ENCODE measurements at places on chromosomes 5 and 9. TPM values are rescaled to one million over a fixed set of nuclear protein-coding genes. Genes with fewer than 3 reads are reported as not detected.

APC gene
- total RNA-seq, result 31.8 TPM

STK32A gene
- total RNA-seq, result 2.1 TPM

IFNA2 gene
- total RNA-seq, result not detected

KIAA1958 gene
- total RNA-seq, result 4.4 TPM

CDC20B gene
- not detected for total RNA-seq

SCGB3A2 gene
- not detected for total RNA-seq

GABRG2 gene
- total RNA-seq, result not detected

PCDHGB4 gene
- total RNA-seq, result 0.06 TPM

PAEP gene
- not detected for total RNA-seq

TICAM2 gene
- 0.30 TPM for total RNA-seq

DNA sequence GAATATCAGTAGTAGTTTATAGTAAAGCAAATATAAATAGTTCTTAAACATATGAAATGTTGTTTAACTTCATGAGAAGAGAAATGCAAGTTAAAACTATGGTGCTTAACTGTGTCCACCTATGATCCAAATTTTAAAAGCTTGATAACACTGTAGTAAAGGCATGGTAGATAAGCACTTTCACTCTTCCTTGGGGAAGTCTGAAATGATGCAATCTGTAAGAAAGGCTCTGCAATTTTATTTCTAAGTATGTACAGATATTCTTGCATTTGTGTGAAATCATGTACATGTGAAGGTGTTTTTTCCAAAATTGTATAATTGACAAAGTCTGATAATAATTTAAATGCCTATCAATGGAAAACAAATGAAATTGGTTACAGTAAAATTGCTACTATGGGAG is 66.9 kb downstream of the SYK start:
- DNase-seq, result no peak

DNA sequence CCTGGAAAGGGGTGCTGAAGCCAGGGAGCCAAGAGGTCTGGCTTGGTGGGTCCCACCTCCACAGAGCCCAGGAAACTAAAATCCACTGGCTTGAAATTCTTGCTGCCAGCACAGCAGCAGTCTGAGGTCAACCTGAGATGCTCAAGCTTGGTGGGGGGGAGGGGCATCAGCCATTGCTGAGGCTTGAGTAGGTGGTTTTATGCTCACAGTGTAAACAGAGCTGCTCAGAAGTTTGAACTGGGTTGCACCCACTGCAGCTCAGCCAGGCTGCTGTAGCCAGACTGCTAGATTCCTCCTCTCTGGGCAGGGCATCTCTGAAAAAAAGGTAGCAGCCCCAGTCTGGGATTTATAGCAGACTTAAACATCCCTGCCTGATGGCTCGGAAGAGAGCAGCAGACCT is 55.5 kb upstream of the FBXL17 start:
- no peak for DNase-seq

- DNase-seq, result peak; percentile 64
These were observed 25.8 kb upstream of the FRRS1L start for GRCh38 chr9:109192732-109193361.

DNA sequence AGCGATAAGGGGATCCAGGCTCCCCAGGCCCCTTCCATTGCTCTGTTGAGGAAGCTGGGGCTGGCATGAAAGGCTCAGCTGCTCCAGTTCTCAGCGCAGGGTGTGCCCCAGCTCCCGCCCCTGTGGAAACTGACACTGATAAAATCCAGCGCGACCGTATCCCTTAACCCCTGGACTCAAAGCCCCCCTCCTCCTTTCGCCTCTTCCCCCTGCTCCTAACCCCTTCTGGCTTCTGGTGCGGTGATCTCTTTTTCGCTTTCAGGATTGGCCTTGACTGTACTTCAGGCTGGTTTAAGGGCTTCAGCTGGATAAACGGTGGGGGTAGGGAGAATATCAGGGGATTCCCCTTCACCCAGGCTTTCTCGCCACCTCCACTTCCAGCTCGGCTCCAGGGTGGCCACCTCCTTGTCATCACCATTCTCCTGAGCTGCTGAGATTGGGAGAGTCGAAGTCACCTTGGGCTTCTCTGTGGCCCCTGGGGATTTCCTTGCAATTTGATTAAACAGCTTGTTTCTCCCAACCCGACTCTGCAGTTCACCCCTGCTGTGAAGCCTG is 843 bp downstream of the BSPRY start:
- no peak for DNase-seq

DNA sequence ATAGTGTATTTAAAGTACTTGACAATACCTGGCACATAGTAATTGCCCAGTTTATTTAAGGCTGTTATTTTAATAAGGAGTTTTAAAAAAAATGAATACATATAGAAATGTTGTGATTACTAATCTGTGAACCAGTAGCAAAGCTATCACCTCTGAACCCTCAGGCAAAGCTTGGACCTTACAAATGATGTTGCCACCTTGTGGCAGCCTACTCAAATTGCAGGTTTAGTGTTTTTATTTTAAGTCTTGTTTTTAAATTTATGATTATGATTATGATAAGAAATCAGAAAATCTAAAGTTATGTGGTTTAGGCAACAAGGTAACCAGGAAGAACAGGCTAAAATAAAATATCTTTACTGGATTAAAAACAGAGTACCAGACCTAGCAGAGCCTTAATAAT is 35.8 kb downstream of the PPARGC1B start:
- no peak for DNase-seq

- no peak for DNase-seq
These were observed 232.2 kb downstream of the GABRG2 start for GRCh38 chr5:162299793-162300192.

GRCh38 chr5:90479611-90480385 is 5.1 kb downstream of the POLR3G start:
- DNase-seq, result no peak

DNA sequence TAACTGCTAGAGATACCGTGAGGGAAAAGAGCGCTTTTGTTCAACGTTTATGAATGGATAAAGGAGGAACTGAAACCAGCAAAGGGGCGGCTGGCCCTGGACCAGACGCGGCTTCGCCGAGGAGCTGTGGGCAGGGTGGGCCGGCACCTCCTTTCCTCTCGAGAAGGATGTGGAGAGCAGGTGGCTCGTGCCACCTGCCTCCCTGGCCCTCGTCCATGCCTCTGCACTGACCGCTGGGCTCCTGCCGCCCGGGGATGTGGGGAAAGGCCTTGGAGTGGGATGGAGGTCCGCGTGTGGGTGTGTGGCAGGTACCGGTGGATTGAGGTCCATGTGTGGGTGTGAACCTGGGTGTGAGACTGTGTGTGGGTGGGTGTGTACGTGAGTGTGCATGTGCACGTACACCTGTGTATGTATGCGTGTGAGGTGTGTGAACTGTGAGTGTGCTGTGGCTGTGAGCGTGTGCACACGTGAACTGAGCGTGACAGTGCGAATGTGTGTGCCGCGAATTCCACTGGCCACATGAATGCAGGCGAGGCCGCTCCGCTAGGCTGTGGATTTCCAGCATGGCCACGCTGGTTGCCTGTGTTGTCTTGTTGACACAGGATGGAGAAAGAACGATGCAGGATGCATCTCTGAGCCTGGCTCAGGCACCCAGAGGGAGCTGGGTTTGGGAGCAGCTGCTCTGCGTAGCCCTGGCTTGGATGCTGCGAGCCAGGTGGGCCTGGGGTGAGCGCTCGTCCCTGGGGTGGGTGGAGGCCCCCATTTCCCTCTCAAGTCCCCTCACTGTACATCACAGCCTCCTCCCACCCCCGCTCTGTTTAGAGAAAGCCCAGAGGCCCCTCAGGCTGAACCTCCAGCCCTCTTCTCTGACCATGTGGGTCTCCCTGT is 4.4 kb upstream of the CEP72 start:
- DNase-seq, result no peak

GRCh38 chr5:41193456-41194205 is 19.7 kb downstream of the C6 start:
- DNase-seq, result no peak

GRCh38 chr5:100448111-100448528 is 87.1 kb upstream of the FAM174A start:
- no peak for DNase-seq

DNA sequence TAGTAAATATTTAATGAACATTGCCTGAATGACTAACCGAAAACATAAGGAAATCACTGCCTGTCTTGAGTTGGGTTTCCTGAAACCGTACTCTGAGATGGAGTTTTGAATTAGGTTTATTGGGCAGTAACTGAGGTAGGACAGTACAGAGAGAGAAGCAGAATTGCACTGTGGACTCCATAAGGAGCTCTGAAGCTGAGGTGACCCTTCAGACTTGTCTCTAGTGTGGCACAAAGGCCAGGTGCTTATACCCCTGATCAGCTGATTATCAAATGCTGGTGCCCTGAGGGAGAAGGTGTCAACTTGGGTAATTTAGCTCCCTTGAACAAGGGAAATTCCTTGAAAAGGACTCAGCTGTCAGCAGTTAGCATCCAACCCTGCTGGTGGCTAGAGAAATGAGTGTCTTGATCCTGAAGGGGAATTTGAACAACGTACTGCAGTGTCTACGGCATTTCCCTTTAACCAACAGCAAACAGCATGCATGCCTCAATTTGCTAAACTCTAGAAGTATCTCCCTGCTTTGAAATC is 135.0 kb upstream of the SMARCA2 start:
- no peak for DNase-seq

DNA sequence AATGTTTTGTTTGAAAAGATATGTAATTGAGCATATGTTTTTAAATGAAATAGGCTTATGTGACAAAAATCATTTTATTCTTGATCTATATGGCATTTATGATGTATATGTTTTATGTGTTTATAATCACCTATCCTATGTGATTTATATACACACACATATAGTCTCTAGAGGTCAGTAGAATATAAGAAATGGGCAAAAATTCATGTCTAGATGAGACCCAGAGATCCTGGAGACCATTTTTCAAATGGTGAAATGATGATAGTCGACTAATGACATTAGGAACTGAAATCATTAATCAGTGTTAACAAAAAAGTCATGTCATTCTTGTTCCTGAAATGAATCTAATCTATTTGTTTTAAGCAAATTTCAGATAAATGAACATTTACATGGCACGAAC is 709.2 kb upstream of the WWC1 start:
- no peak for DNase-seq

DNA sequence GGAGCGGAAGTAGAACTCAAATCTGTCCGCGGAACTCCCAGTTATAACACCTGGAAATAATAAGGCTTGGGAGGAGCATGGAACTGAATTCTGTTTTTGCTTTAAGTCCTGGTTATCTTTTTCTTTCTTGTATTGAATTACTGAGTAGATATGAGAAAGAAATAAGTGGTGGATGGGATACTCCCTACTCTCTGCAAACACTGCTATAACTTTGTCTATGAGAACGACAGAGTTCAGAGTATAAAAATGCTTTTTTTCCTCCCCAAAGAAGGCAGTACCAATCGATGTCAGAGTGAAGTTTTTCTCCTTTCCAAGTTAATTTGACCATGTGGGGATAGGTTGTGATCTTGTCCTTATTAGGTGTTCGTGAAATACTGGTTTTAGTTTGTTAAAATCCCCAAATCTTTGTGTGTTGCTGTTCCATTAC is 1.2 kb downstream of the RIC1 start:
- DNase-seq, result peak; percentile 46

DNA sequence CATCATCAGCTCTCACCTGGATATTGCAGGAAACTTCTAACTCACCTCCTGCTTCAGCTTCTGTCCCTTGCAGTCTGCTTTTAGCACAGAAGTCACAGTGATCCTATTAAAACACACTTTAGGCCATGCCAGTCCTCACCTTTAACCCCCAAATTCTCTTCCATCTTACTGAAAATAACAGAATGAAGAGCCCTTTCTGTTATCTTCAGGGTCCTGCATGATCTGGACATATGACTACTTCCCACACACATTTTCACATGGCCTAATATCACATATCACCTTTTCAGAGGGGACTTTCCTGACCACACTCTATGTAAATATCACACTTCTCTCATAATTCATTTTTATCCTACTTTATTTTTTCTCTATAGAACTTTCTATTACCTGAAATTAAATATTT is 550.6 kb upstream of the CLINT1 start:
- DNase-seq, result no peak

GRCh38 chr5:142358648-142359047 is 33.8 kb upstream of the SPRY4 start:
- DNase-seq, result no peak

DNA sequence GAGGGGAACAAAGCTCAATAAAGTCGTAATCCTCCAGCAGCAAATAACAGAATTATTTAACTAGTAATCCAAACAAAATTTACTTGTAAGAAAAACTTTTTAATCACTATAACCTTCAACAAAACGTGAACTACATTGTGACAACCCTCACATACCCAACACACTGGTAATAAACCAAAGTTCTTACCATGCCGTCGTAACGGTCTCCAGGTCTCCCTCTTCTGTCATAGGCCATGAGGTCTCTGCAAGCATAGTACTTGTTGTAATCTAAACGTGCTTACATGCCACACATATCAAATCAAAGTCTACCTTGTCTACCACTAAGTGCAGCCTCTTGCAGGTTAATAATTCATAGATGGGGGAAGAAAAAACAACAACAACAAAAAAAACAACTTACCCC is 8.5 kb downstream of the HNRNPK start:
- no peak for DNase-seq

Measured in Daoy (cell line).